Heart right ventricle (tissue), 16 donors: ENCODE measurements at places on chromosomes 5 and 9. TPM values are rescaled to one million over a fixed set of nuclear protein-coding genes. Genes with fewer than 3 reads are reported as not detected.

Gene SLC28A3
- total RNA-seq: 0.21 TPM

- peaks cover 10% of the 10 kb centered on the region for H3K4me1 ChIP-seq
- no peaks in the 10 kb centered on the region for H3K27me3 ChIP-seq
- no peak overlapping the region for H3K4me3 ChIP-seq
- no peak for DNase-seq
Observed at GRCh38 chr9:85704744-85705143, 37.0 kb downstream of the AGTPBP1 start.

Gene SOHLH1
- not detected for total RNA-seq

DNA sequence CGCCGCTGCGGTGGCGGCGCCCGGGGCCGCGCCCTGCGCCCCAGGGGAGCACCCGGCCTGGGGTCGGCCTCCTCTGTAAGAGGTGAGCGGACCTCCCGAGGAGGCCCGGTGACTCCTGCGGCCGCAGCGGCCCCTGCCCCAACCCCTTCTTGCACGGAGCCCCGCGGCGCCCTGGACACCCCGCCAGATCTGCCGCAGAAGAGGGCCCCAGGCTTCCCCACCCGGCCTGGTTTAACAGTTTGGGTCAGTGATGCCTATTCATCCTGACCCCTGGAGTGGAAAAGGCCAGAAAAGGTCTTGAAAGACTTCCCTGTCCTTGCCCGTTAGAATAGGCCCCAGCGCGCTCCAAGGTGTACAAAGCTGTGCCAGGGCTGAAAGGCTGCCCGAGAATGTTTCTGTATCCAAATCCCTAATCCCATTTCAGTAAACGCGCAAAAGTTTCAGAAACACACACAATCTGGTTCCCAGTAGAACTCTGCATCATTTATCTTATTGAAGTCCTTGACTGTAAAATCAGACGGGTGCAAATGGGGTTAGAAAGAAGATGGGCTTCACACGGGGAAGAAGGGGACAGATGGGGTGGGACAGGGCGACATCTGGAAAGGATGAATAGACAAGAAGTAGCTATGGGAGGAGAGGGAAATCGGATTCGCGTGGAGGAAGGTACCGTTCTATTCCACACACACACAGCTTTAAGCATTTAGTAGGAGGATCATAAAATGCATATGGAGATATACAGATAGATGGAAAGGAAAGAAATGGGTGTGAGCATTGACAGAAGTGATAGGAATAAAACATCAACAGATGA lies 1.1 kb upstream of the SSBP2 start:
- peaks cover 71% of the 10 kb centered on the region for H3K4me1 ChIP-seq
- no peaks in the 10 kb centered on the region for H3K27me3 ChIP-seq
- H3K27ac ChIP-seq: peak overlapping the region; percentile 95
- H3K36me3 ChIP-seq: no peaks in the 10 kb centered on the region

- H3K4me3 ChIP-seq: no peak overlapping the region
- no peak overlapping the region for H3K27ac ChIP-seq
- no peaks in the 10 kb centered on the region for H3K4me1 ChIP-seq
- DNase-seq: no peak
Observed at GRCh38 chr5:140677947-140678346, 4.6 kb upstream of the DND1 start.

GRCh38 chr5:154046486-154046885 lies 7.7 kb downstream of the MFAP3 start:
- no peak for DNase-seq
- no peaks in the 10 kb centered on the region for H3K36me3 ChIP-seq
- no peaks in the 10 kb centered on the region for H3K4me1 ChIP-seq
- H3K27ac ChIP-seq: no peak overlapping the region

Gene FRMD3
- 145 TPM for total RNA-seq

- no peak overlapping the region for H3K4me3 ChIP-seq
- no peak for DNase-seq
- H3K27me3 ChIP-seq: no peaks in the 10 kb centered on the region
Observed at GRCh38 chr5:125196481-125197111, 450.2 kb upstream of the ZNF608 start.

DNA sequence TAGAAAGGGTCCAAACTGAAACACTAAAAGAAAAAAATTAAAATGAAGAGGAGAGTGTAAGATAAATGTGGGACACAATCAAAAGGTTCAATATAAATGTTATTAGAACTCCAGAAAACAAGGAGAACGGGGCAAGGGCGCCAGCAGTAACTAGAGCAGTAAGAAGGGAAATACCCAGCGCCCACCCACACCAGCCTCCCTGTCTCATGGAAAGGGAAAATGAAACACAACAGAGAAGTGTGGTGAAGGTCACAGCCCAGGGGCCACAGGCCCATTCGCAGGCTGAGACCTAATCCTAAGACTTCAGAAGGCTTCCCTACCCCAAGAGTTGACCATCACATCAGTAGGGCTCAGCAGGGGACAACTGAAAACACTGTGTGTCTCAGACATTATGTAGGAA lies 45.8 kb upstream of the CLK4 start:
- no peaks in the 10 kb centered on the region for H3K27me3 ChIP-seq
- no peak overlapping the region for H3K4me3 ChIP-seq
- H3K4me1 ChIP-seq: no peaks in the 10 kb centered on the region
- DNase-seq: no peak

Gene LCN10
- total RNA-seq: 16.8 TPM

Gene FAM169A
- 4.1 TPM for total RNA-seq

Gene NOXA1
- 2.5 TPM for total RNA-seq

- no peak for DNase-seq
- no peak overlapping the region for H3K4me3 ChIP-seq
- H3K27ac ChIP-seq: no peak overlapping the region
- no peaks in the 10 kb centered on the region for H3K36me3 ChIP-seq
Observed at GRCh38 chr9:127114606-127115005, 7.8 kb downstream of the ANGPTL2 start.

Gene BNIP1
- 10.3 TPM for total RNA-seq

GRCh38 chr5:50766967-50767366 lies 100.5 kb downstream of the PARP8 start:
- no peaks in the 10 kb centered on the region for H3K27me3 ChIP-seq
- no peak overlapping the region for H3K4me3 ChIP-seq
- H3K4me1 ChIP-seq: peaks cover 5% of the 10 kb centered on the region
- H3K36me3 ChIP-seq: no peaks in the 10 kb centered on the region
- no peak overlapping the region for H3K27ac ChIP-seq

DNA sequence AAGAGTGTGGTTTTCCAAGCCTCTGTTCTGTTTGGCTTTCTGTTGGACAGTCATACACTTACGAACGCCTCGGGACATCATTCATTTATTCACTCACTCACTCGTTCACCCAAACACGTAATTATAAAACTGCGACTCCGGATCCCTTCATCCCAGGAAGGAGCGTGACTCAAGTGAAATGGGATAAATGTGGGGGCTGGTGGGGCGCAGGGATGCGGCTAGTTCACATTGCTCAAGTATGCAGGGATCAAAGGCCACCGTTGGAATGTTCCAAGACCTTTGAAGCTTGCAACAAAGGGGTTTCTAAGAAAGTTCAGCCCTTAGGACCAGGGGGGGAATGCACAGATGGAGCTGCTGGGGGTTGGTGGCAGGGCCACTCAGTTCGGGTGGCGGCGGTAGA lies 64.2 kb downstream of the CFAP77 start:
- no peaks in the 10 kb centered on the region for H3K36me3 ChIP-seq
- H3K27me3 ChIP-seq: no peaks in the 10 kb centered on the region
- no peaks in the 10 kb centered on the region for H3K4me1 ChIP-seq
- no peak overlapping the region for H3K27ac ChIP-seq
- H3K4me3 ChIP-seq: no peak overlapping the region

Gene NCBP1
- 19.5 TPM for total RNA-seq

DNA sequence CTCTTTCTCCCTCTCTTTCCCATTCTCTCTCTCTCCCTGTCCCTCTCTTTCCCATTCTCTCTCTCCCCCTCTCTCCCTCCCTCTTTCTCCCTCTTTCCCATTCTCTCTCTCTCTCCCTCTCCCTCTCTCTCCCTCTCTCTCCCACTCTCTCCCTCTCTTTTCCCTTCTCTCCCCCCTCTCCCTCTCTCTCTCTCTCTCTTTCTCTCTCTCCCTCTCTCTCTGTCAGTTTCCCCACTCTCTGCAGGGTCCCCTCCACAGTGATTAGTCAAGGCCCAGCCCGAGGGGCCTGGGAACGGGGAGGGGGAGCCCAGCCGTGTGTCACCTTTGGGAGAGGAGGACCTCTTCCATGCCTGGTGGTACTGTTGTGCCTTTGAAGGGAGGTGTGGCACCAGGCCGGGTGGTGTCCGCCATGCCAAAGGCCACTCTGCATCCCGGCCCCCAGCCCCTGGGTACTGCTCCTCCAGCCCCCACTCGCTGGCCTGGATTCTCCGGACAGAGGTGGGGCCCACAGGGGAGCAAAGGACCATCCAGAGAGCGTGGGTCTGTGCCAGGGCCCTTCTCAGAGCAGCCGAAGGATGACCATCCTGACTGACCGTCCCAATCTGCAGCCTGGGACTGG lies 25.4 kb downstream of the KCNT1 start:
- no peak overlapping the region for H3K4me3 ChIP-seq
- H3K27ac ChIP-seq: no peak overlapping the region
- no peaks in the 10 kb centered on the region for H3K36me3 ChIP-seq
- peaks cover 14% of the 10 kb centered on the region for H3K27me3 ChIP-seq
- no peak for DNase-seq

Gene ZNF618
- 1.8 TPM for total RNA-seq

Gene NR2F1-AS1
- 0.69 TPM for total RNA-seq

Gene LRRC14B
- 96.6 TPM for total RNA-seq
